ENCODE measurements at places on chromosomes 3 and 15. TPM values are rescaled to one million over a fixed set of nuclear protein-coding genes. Genes with fewer than 3 reads are reported as not detected.

GRCh38 chr3:172246107-172246844 is 202.0 kb downstream of the GHSR start:
- no peak for ATAC-seq

IFT80 gene
- total RNA-seq, result 36.6 TPM

DNA sequence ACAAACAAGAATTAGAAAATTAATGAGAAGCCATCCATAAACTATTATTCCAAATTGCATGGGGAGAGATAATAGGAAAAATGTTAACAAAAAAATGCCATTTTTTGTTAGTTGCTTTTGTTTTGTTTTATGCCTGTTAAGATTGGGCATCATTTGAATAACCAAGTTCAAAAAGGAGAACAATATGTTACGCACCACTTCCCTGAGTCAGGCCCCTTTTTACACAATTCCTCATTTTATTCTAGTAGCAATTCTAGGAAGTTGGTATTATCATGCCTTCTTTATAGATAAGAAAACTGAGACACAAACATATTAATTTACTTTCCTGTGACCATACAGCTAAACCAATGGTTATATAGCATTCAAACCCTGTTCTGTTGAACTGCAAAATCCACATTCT is 736.9 kb upstream of the CCDC54 start:
- no peak for ATAC-seq

EPHA3 gene
- 13.9 TPM for total RNA-seq

DNA sequence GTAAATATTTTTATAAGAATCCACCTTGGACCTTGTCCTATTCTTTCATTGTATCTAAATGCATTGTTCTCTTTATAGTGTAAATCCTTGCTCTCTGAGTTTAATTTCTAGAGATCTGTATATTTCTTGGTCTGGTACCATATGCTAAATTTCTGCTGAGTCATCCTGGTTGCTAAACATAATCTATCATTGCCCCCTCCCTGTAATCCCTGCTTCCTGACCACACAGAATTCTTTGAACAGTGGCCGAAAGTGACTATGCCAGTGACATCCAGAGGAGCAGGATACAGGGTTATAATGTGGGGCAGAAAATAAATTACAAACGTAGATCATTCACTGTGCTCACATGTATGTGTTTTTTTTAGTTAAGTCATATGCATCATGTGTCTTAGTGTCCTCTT is 143.1 kb downstream of the DIPK2A start:
- ATAC-seq, result no peak

DNA sequence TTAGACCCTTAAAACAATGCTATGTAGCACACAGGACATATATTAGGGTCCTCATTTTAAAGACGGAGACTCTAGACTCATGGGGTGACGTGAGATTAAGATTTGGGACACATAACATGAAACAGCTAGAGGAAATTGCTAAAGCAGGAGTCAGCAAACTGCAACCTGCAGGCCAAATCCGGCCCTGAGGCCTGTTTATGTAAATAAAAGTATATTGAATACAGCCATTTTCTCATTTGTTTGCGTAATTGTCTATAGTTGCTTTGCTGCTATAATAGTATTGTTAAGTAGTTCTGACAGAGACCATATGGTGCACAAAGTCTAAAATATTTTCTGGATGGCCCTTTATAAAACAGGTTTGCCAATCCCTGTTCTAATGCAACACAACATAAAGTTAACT is 115.5 kb downstream of the TMCO5A start:
- ATAC-seq, result no peak

- ATAC-seq, result no peak
These were observed 44.9 kb upstream of the B3GALNT1 start for GRCh38 chr3:161150001-161150525.

GRCh38 chr3:11705049-11705448 is 61.3 kb upstream of the VGLL4 start:
- ATAC-seq, result no peak

DNA sequence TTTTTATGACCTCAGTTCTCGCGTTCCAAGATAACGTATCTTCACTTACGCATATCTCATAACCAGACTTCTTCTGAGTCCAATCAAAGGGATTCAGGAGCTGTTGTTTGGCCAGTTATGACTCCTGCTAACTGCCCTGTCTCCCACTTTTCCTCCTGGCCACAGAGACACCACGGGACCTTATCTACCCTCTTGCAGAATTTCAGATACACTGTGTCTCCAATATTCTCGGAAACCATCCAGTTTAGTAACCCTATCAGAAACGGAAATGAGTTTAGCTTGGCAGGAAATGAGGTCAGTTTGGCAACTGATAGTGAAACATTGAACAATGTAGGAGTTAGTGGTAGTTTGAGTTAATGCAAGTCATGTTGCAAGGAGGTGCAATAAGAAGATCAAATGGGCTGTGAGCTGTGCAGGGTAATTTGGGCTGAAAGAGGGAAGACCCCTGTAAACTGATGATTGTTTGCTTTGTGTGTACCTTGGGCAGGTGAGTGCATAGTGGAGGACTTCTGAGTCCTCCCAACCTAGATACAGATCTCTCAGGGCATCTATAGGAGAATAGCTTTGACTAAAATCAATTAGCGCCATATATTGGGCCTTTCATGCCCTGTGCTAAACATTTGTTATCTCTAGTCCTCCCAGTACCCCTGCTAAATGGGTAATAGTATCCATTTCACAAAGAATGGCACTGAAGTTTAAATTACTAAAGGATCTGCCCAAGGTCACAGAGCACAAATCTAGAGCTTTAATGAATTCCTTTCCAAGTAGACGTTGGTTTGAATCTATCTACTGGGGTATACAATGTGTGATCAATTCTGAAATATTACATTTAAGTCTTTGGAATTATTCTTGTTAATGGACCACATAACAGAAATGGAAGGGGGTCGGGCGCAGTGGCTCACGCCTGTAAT is 41.3 kb upstream of the PIK3CB start:
- peak; percentile 36 for ATAC-seq

DNA sequence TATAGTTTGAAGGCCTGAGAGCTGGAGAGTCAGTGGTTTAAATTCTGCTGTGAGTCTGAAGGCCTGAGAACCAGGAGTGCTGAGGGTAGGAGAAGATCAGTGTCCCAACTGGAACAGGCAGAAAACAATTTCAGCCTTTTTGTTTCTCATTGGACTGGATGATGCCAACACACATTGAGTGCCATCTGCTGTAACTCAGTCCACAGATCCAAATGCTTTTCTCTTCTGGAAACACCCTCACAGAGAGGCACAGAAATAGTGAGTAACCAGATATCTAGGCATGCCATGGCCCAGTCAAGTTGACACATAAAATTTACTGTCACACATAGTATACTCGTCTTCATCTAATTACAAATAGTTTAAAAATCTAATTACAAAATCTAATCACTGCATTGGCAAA is 100.8 kb downstream of the NEO1 start:
- ATAC-seq, result no peak

- ATAC-seq, result no peak
These were observed 46.9 kb downstream of the DLEC1 start for GRCh38 chr3:38085943-38086324.

GRCh38 chr15:61598655-61599054 is 369.6 kb upstream of the RORA start:
- no peak for ATAC-seq

GREM1 gene
- 202 TPM for total RNA-seq

DNA sequence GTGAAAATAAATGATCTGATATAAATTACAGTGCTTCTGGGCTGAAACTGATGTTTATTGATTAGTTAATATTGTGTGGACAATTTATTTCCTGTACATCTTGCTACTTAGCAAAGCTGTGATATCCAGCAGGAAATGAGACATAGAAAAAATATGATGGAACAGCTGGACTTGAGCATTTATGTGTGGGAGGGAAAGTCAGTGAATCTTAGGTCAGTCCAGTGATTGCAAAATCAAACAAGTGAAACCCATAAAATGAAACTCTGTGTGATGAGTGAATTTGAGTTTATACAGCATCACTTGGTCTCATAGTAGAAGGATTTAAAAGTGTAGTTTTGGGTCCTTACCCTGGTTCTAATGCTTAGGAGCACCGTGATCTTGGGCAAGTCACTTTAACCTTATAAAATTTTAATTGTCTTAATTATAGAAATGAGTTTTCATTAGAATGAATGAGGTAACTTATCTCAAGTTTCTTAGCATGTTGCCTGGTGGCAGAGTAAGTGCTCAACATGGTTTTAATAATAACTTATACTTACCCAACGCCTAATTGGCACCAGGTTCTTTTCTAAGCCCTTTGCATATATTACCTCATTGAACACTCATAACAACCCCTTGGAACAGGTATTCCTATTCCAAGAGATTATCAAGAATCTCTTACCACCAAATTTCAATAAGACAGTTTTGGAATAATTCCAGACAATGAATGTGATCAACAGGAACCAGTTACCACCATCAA is 194.6 kb downstream of the ADAMTSL3 start:
- peak; percentile 21 for ATAC-seq

FGF7 gene
- total RNA-seq, result 92.9 TPM

DNA sequence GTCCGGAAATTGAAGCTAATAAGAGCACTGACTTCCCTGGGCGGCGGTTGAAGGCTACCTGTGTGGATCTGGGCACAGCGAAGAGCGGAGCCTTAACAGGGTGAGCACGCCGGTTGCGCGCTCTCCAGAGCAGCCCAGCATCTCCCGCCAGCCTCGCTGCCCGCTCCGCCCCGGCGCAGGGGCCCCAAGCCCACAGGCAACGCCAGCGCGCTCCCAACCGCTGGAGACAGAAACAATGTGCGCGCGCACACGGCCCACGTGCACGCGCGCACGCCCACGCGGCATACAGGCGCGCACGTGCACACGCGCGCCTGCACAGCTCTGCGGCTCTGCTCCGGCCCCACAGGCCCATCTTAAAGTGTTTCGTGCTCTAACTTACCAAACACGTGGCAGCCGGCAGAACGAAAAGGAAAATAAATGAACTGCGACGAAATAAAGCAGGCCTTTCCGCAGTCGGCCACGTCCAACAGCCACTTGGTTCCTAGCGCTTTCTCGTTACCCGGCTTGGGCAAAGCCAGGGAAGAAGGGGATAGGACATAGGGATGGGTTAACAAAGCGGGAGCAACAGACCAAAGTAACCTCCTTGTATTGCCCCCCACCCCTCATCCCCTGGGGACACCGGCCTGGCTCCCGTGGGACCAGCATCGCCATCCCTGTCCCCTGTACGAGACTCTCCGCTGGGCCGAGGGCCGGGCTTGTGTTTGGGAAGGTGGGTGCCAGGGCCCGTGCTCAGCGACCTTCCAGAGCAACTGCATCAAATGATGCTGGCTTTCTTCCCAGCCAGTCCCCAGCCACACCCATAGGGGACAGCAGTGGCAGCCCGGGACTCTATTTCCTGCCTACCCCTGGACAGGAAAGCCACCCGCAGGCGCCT is 203.7 kb downstream of the ABHD5 start:
- peak; percentile 79 for ATAC-seq

DNA sequence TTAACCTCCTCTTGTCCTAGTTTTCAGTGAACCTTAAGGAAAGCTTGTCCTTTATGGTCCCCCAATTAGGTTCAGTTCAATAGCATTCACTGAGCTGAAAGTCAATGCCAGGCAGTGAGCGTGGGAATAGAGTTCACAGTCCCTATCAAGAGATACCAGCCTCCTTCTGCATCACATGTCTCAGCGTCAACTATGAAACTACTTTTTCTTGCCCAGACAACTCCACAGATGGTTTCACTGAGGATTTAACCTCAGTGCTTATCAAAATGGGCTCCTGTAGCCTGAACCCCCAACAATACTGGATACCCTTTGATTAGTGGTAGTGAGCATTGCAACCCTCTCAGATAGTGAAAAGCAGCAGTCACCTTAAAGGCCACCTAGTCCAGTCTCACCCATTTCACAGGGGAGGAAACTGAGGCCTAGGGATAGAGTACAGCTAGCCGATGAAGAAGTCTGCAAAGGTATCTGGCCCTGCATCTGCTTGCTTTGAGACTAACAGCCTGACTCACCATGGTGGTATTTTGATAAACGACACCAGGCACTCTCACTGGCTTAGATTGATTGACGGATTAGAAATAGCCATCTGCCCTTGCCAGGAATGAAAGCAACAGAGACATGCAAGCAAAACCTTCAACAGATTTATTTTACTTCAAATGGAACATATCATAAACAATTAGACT is 1.6 kb upstream of the UBA3 start:
- ATAC-seq, result no peak

- no peak for ATAC-seq
These were observed 76.7 kb downstream of the SCN10A start for GRCh38 chr3:38739396-38739689.

FMN1 gene
- 10.9 TPM for total RNA-seq

GOLGA8R gene
- 3.2 TPM for total RNA-seq

ARL14 gene
- not detected for total RNA-seq

DNA sequence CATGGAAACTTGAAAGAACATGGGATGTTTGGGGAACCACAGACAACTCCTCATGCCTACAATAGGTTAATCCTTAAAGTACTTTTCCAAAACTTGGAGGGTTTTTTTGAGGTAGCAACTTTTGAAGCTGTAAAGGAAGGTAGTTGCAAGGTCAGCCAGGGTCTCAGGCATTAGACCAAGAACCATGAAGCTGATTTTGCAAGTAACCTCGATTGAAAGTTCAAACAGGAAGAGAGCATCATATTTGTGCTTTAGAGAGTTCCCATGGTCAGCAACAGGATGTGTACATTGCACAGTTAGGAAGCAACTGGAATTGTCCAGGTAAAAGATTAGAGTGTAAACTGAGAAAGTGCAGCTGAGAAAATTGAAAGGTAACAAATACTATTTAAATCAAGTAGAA is 199.8 kb upstream of the NR2F2 start:
- ATAC-seq, result no peak

ATP13A4 gene
- total RNA-seq, result not detected

DNA sequence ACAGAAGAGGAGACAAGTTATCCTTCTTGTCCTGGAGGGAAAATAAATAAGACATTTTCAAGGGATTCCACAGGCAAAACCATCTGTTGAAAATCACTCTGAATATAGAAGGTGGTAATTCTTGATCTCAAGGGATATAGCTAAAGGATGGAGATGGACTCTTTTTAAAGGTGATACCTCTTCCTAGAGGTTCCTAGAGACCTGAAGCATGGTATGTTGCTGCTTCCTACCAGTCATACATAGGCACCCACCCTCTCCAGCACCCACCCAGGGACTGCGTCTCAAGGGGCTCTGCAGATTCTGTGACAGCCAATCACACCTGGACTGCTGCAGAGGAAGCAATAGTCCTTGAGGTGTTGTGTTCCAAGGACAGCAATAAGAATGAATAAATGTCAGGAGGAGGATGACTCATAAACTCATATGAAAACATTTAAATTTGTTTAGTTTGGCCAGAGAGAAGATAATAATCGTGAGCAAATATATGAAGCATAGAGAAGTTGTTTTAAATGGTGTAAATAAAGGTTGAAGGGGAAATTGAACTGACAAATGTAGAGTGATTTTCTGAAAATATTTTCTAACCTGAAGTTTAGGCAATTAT is 741.6 kb upstream of the CBLB start:
- ATAC-seq, result no peak

SLCO3A1 gene
- total RNA-seq, result 12.0 TPM

GRCh38 chr15:48671103-48672022 is 25.9 kb upstream of the FBN1 start:
- peak; percentile 90 for ATAC-seq

RTP1 gene
- total RNA-seq, result not detected

DNA sequence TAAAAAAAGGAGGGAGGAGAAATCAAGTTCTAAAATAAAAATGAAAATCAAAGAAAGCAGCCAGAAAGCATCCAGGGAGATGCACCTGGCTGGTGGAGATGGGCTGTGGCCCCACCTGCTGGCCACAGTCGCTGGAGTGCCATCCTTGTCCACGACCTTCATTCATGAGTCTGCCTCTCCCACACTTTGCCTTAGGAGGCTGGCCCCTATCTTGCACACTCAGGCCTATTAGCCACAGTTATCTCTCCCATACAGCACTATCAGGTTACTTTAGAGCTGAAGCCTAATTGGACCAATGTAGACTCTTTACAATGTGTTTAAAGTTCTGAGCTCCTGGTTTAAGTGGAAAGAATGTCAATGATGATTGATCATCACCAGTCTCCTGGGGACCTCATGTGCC is 392.0 kb upstream of the RORA start:
- ATAC-seq, result no peak

KIF23 gene
- total RNA-seq, result 1.1 TPM
